WTC11 (cell line): ENCODE measurements at places on chromosomes 5 and 9. TPM values are rescaled to one million over a fixed set of nuclear protein-coding genes. Genes with fewer than 3 reads are reported as not detected.

The BNC2 gene
- total RNA-seq: 28.1 to 33.3 TPM (median 29.3 TPM) in 3 replicates

The GMCL2 gene
- total RNA-seq: not detected in 3 replicates

The ADAMTS13 gene
- 12.0 to 16.4 TPM (median 15.9 TPM) in 3 replicates for total RNA-seq

The SHC3 gene
- 4.2 to 5.1 TPM (median 4.9 TPM) in 3 replicates for total RNA-seq

The KIF12 gene
- 3.0 to 4.0 TPM (median 3.1 TPM) in 3 replicates for total RNA-seq

The CBY3 gene
- total RNA-seq: 0.25 to 0.37 TPM (median 0.25 TPM) in 3 replicates

The PTGES gene
- total RNA-seq: 2.5 to 4.4 TPM (median 3.2 TPM) in 3 replicates

DNA sequence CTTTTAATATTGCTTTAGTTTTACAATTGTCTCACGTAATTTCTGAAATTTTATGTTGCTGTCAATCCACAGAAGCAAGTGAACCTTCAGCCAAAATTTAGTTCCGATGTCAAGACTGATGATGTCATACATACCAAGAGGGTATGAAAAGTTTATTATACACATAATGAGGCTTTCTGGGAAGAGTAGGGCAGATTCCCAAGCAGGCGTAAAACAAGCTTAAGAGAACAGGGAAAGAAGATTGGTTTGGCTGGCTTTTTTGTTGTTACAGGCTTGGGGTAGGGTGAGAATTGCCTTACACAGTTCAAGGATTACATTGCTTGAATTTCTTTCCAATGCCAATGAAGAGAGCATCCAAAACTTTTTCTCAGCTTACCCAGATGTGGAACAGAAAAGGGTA, 1962.9 kb upstream of the CDH6 start:
- H3K4me3 ChIP-seq: no peak overlapping the region
- no peaks in the 10 kb centered on the region for H3K27me3 ChIP-seq
- DNase-seq: no peak
- no peaks in the 10 kb centered on the region for H3K4me1 ChIP-seq
- no peak overlapping the region for H3K27ac ChIP-seq
- peaks cover 3% of the 10 kb centered on the region; the same call in 1 of the 2 replicates for H3K36me3 ChIP-seq

- no peak overlapping the region for H3K4me3 ChIP-seq
- no peak for DNase-seq
- H3K27me3 ChIP-seq: no peaks in the 10 kb centered on the region; the same call in none of the 2 replicates
- H3K4me1 ChIP-seq: peaks cover 10% of the 10 kb centered on the region; the same call in 1 of the 2 replicates
Measured at GRCh38 chr9:90684106-90684505, 41.5 kb upstream of the DIRAS2 start.

DNA sequence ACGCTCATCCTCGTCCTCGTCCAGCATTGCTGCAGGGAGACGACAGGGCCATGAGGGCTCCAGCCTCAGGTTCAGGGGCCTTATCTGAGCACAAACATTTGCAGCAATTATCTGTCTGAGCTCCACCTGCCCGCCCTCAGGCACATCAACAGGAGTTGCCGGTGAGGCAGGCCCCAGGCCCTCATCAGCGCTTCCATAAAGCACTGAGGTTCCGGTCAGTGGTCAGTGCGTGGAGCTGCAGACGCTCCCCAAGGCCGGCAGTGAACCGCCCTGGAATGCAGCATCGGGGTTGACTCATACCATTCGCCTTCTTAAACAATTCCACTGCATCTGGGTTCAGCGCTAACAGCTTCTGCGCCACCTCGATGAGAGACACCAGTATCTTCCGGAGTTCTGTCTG, 15.2 kb downstream of the UBAC1 start:
- H3K27ac ChIP-seq: no peak overlapping the region
- peaks cover 57% of the 10 kb centered on the region for H3K36me3 ChIP-seq
- no peak for DNase-seq
- H3K27me3 ChIP-seq: no peaks in the 10 kb centered on the region

DNA sequence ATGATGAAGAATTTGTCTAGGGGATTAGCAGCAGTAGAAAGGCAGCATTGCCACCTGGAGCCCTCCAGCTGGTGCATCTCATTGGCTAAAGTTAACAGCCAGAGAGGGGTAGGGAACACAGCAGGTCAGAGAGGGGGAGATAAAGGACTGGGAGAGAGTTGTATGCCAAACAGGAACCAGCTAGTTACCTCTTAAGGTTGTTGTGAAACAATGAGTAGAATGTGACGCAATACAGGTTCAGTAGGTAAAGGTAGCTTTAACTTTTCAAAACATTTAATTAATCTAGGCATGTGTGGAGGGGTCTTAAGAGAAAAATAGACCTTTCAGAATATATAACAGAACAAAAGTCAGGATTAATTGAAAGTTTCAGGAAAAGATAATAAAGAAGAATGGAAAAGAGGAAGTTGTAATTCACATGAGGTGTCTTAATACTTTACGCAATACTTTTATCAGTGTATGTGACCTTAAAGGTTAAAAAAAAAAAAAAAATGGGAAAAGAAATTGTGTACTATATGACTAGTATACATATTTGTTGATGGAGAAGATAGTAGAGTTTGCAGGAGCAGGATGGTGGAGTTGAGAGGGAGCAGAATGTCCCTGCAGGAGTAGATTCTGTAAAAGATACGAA, 14.3 kb downstream of the FBXO38 start:
- H3K4me3 ChIP-seq: peak overlapping the region; percentile 24
- peak; percentile 61 for DNase-seq
- peaks cover 41% of the 10 kb centered on the region for H3K4me1 ChIP-seq
- no peaks in the 10 kb centered on the region for H3K27me3 ChIP-seq

GRCh38 chr5:119287547-119288111, 68.2 kb upstream of the TNFAIP8 start:
- H3K4me1 ChIP-seq: peaks cover 35% of the 10 kb centered on the region
- no peak for DNase-seq
- H3K27ac ChIP-seq: no peak overlapping the region
- no peaks in the 10 kb centered on the region for H3K36me3 ChIP-seq

DNA sequence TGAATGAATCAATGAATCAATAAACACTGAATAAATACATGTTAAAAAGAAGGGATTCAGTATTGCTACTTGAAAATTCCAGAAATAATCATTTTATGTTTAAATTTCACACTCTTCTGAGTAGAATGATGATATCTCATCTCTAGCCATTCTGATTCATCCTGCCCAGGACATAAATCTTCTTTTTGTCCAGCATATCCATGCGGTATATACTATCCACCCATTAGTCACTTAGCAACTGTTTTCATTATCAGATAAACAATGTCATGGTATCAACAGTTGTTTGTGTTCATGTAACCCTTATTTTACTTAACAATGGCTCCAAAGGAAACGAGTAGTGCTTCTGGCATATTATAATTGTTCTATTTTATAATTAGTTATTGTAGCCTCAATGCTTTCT, 432.4 kb upstream of the SMC2 start:
- no peak for DNase-seq
- H3K27ac ChIP-seq: no peak overlapping the region
- no peaks in the 10 kb centered on the region for H3K4me1 ChIP-seq
- no peak overlapping the region for H3K4me3 ChIP-seq
- peaks cover 32% of the 10 kb centered on the region for H3K36me3 ChIP-seq

- H3K4me3 ChIP-seq: no peak overlapping the region
- H3K36me3 ChIP-seq: no peaks in the 10 kb centered on the region
- no peak overlapping the region for H3K27ac ChIP-seq
- no peaks in the 10 kb centered on the region for H3K4me1 ChIP-seq
- no peaks in the 10 kb centered on the region for H3K27me3 ChIP-seq
Measured at GRCh38 chr5:20300110-20300509, 312.1 kb upstream of the CDH18 start.

GRCh38 chr5:38726279-38726678, 119.5 kb upstream of the OSMR start:
- H3K36me3 ChIP-seq: no peaks in the 10 kb centered on the region
- no peak overlapping the region for H3K4me3 ChIP-seq
- no peak for DNase-seq
- H3K27ac ChIP-seq: no peak overlapping the region

GRCh38 chr5:159430361-159431012, 100.2 kb upstream of the IL12B start:
- no peaks in the 10 kb centered on the region; the same call in 1 of the 2 replicates for H3K27me3 ChIP-seq
- DNase-seq: no peak
- no peak overlapping the region for H3K27ac ChIP-seq
- H3K4me1 ChIP-seq: no peaks in the 10 kb centered on the region
- H3K36me3 ChIP-seq: no peaks in the 10 kb centered on the region

GRCh38 chr5:73867345-73868335, 241.6 kb downstream of the ARHGEF28 start:
- no peak overlapping the region for H3K4me3 ChIP-seq
- H3K36me3 ChIP-seq: no peaks in the 10 kb centered on the region
- no peak overlapping the region for H3K27ac ChIP-seq
- peaks cover 3% of the 10 kb centered on the region; the same call in 1 of the 2 replicates for H3K4me1 ChIP-seq
- DNase-seq: no peak

- H3K4me1 ChIP-seq: peaks cover 7% of the 10 kb centered on the region; the same call in 1 of the 2 replicates
- H3K36me3 ChIP-seq: no peaks in the 10 kb centered on the region
- no peak for DNase-seq
- H3K4me3 ChIP-seq: no peak overlapping the region
- H3K27ac ChIP-seq: no peak overlapping the region
Measured at GRCh38 chr9:121232251-121232650, 30.6 kb upstream of the RAB14 start.

DNA sequence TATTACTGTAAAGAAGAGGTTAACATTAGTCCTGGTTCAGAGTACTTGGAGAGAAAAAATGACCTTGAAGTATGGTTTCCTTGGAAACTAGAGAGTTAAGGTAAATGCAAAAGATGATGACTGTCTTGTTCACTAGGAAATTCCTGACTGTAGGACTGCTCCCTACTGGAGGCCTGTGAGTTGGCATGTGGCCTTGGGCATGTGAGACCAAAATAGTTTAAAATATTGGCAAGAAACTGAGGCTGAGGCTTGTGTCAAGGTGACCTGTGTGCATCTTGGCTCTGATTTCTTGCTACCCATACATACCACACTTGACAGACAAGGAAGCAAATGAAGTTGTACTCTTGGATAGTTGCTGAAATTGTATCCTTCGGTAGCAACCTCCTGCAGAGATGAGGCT, 96.5 kb downstream of the TARS1 start:
- no peaks in the 10 kb centered on the region; the same call in 1 of the 2 replicates for H3K36me3 ChIP-seq
- H3K4me1 ChIP-seq: peaks cover 3% of the 10 kb centered on the region; the same call in 1 of the 2 replicates
- DNase-seq: no peak
- H3K4me3 ChIP-seq: no peak overlapping the region
- no peak overlapping the region for H3K27ac ChIP-seq

DNA sequence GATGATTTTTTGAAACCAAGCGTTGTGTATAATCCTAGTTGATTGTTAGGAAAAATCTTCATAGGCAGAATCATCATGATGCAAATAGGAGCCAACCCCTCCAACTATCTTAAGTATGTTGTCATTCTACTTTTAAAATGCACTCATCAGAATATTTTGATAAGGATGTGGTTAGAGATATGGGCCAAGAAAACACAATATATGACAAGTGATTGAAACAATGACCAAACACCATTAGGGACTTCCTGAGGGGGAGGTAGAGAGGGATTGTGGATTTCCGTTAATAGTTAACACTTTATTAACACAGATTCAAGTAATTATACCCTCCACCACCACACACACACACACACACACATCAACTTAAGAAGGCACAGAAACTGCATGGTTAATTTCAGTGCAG, 143.3 kb downstream of the ARSB start:
- peak overlapping the region; percentile 20; the same call in 1 of the 2 replicates for H3K27ac ChIP-seq
- no peaks in the 10 kb centered on the region for H3K36me3 ChIP-seq
- H3K4me3 ChIP-seq: no peak overlapping the region
- peaks cover under 1% of the 10 kb centered on the region; the same call in 1 of the 2 replicates for H3K4me1 ChIP-seq
- H3K27me3 ChIP-seq: no peaks in the 10 kb centered on the region
- no peak for DNase-seq

DNA sequence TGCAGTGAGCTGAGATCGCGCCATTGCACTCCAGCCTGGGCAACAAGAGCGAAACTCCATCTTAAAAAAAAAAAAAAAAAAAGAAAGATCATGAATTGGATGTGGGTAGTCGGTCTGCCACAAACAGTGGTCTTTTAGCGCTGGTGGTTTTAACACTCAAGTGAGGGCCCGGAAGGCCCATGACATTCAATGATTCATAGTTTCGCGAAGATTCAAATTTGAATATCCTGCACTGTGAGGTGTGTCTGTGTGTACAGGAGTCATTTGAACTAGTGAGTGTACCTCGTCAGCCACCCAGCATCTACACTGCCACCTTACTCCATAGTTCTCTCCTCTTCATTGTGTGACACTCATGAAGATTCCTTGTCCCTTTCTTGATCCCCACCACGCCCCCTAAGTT, 41.3 kb downstream of the CFAP77 start:
- H3K4me3 ChIP-seq: no peak overlapping the region
- DNase-seq: no peak
- H3K36me3 ChIP-seq: no peaks in the 10 kb centered on the region
- H3K27ac ChIP-seq: peak overlapping the region; percentile 49; the same call in 1 of the 2 replicates
- peaks cover 6% of the 10 kb centered on the region; the same call in 1 of the 2 replicates for H3K4me1 ChIP-seq
- no peaks in the 10 kb centered on the region; the same call in 1 of the 2 replicates for H3K27me3 ChIP-seq

DNA sequence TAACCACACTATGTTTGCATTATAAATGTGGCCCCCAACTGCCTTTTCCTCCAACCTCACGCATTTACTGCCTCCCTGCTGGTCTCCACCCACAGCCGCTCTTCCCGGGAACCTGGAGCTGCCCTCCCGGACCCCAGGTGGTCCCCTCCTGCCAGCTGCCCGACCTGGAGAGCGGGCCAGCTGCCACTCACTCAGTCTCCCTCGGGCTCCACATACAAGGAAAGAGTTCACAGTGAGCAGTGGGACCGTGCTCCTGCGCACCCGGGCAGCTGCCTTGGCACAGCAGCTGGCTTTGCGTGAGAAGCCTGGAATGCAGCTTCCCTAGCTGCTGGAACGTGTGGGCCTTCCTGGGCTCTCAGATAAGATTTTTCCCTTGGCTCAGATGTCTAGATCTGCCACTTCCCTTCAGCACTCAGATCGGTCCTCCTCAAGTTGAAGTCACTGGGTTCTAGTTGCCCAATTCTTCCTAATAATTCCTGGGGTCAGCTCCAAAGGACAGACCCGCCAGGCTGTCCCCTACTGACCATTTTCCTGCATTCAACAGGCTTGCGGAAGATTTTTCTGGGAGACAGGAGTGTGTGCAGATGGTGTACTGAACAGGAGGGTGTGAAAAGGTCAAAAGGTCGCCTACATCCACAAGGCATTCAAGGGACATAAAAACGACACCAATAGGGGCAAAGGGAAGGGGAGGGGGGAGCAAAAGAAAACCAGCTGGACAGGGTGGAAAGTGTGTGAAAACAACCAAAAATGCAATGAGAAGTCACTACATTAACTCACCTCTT, 69.1 kb downstream of the MYO10 start:
- H3K4me1 ChIP-seq: peaks cover 73% of the 10 kb centered on the region
- DNase-seq: peak; percentile 42
- peak overlapping the region; percentile 18; the same call in 1 of the 2 replicates for H3K4me3 ChIP-seq
- no peaks in the 10 kb centered on the region for H3K27me3 ChIP-seq
- H3K27ac ChIP-seq: peak overlapping the region; percentile 84

DNA sequence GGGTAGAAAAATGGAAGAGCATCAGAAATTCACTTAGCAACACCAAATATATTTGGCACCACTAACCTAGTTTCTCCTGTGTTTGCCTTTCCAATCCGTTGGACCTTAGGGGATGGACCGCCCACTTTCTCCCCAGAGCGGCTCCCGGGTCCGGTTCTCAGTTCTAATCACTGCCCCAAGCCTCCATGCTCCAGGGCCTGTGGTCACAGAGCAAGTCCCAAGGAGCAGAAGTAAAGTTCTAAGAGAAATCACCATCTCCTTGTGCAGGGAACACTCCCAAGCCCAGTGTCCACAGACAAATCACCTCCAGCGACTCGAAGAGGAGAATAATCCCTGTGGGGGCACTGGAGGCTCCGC, 728 bp upstream of the SLC1A1 start:
- H3K27ac ChIP-seq: no peak overlapping the region
- peaks cover 28% of the 10 kb centered on the region for H3K27me3 ChIP-seq
- peak overlapping the region; percentile 84 for H3K4me3 ChIP-seq
- H3K4me1 ChIP-seq: peaks cover 41% of the 10 kb centered on the region
- no peaks in the 10 kb centered on the region for H3K36me3 ChIP-seq

- H3K27me3 ChIP-seq: no peaks in the 10 kb centered on the region
- peaks cover 15% of the 10 kb centered on the region for H3K36me3 ChIP-seq
- H3K27ac ChIP-seq: no peak overlapping the region
- H3K4me1 ChIP-seq: peaks cover 7% of the 10 kb centered on the region
- DNase-seq: no peak
Measured at GRCh38 chr9:114029311-114030170, 48.6 kb downstream of the AMBP start.

- peaks cover 66% of the 10 kb centered on the region for H3K36me3 ChIP-seq
Measured at GRCh38 chr9:136453326-136453725, 13.7 kb upstream of the INPP5E start.
